ENCODE measurements at places on chromosomes 11 and 22. TPM values are rescaled to one million over a fixed set of nuclear protein-coding genes. Genes with fewer than 3 reads are reported as not detected.

- DNase-seq = no peak
Measured at GRCh38 chr11:86620891-86621521, 51.4 kb downstream of the ME3 start.

The NLRP6 gene
- total RNA-seq = 0.14 TPM

The FGF3 gene
- total RNA-seq = not detected

DNA sequence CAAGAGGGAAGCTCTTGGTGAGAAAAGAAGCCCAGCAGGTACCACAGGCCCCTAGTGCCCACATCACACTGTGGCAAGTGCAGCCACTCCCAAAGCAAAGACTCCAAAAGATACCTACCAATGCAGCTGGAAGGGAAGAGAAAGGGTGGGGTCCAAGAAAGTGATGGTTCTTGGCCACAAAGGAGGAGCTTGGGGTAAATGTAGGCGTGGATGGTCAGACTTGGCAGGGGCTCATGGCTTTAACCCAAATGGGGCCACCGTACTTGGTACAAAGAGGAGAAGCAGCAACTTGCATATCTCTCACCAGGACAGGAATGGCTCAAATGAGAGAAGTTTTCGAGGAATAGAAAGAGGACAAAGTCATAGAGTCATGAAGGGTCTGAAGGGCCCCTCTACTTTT, 4.8 kb downstream of the MAP3K11 start:
- DNase-seq = no peak

DNA sequence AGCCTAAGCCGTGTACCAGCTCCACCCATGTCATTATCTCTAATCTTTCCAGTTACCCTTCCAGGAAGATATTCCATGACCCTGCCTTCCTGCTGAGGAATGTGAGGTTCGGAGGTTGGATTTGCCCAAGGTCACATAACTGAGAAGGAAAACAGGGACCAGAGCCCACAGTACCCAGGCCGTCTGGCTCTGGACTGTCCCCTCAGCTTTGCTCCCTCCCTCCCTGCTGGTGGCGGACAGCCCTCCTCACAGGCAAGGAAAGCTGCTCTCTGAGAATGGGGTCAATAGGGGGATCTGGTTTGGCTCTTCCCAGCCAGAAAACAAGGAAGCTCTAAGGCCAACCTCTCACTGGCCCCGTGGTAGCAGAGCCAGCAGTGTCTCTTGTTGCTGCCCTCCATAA, 63.3 kb downstream of the SYN3 start:
- no peak for DNase-seq

GRCh38 chr11:34425867-34426266, 12.9 kb upstream of the CAT start:
- no peak for DNase-seq

DNA sequence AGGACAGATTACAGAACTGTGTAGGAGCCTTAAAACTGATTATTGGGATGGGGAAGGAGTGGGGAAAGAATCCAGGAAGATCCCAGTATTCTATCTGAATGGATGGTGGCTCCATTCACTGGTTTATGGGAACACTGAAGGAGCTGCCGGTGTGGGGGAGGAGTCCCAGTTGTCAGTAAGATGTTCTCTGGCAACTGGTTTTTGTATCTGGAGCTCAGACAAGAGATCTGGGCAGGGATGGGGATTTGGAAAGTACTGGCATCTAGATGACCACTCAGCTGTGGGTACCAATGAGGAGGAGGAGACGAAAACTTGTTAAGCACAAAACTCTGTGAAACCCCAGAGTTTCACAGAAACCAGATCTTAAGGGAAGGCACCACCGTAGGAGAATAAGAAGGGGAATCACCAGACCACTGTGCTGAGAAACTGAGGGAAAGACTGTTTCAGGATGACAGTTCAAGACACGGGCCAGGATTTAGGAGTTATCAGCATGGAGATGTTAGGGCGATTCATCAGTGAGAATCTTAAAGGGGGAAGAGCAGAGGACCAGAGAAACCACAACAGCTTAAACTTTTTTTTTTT, 28.1 kb downstream of the LDLRAD3 start:
- no peak for DNase-seq

DNA sequence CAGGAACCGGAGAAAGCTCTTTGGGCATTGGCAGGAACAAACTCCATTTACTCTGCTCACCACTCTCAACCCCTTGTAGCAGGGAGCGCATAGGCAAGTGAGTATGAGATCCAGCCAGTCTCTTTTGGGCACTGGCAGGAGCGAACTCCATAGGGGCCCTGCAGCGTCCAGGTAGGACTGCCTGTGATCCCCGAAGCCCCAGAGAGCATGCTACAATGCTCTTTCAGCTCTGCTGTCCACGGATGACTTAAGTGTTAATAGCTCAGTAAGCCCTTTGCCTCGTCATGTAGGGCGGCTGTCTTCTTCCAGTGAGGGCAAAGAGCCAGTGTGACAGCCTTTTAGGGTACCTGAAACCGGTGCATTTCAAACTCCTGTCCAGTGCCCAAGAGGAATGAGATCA, 1525.6 kb upstream of the RAG2 start:
- DNase-seq = no peak

The ASCL2 gene
- total RNA-seq = 0.24 TPM

The C22orf31 gene
- total RNA-seq = not detected

GRCh38 chr11:64713016-64713707, 9.8 kb downstream of the NRXN2 start:
- DNase-seq = no peak

- DNase-seq = no peak
Measured at GRCh38 chr11:89235976-89236375, 58.3 kb downstream of the TYR start.

- DNase-seq = peak; percentile 72
Measured at GRCh38 chr22:46971099-46971763, 208.8 kb downstream of the TBC1D22A start.

GRCh38 chr11:64238076-64238475, 2.8 kb upstream of the FKBP2 start:
- no peak for DNase-seq

- no peak for DNase-seq
Measured at GRCh38 chr11:73151416-73151815, 9.3 kb upstream of the FCHSD2 start.

The KCNK4 gene
- not detected for total RNA-seq

The APOA5 gene
- not detected for total RNA-seq

DNA sequence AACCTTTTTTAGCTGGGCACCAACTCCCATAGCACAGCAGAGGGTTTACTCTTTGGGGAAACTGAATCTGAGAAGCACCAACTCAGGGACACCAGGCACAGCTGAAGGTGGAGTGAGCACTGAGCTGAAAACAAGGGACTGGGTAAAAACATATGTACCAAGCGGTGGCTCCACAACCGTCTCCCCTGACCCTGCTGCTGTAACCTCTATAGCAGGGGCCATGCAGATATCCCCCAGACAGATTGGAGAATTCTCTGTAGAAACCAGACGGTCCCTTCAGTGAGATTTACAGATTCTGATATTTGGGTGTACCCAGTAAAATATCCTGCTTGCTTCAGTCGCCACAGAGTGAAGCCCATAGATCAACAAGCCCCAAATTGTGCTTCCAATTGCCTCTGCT, 4.3 kb upstream of the SNX32 start:
- DNase-seq = no peak

The NXPE4 gene
- not detected for total RNA-seq

GRCh38 chr11:134126217-134126822, 57.4 kb downstream of the JAM3 start:
- DNase-seq = no peak

DNA sequence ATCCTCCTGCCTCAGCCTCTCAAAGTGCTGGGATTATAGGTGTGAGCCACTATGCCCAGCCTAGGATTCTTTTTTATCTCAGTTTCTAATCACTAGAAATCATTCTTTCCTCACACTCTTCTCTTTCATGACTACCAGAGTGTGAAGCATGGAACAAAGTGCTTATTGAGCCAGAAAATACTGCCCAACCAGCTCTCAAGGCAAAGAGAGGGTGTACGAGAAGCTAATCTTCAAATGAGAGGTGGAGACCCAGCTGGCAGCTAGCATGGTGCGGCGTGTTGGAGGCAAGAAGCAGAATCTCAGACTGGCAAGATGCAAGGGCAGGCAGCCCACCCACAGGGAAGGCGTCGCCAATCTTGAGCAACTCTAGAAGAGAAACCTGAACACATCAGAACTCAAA, 41.1 kb upstream of the ME3 start:
- DNase-seq = no peak

DNA sequence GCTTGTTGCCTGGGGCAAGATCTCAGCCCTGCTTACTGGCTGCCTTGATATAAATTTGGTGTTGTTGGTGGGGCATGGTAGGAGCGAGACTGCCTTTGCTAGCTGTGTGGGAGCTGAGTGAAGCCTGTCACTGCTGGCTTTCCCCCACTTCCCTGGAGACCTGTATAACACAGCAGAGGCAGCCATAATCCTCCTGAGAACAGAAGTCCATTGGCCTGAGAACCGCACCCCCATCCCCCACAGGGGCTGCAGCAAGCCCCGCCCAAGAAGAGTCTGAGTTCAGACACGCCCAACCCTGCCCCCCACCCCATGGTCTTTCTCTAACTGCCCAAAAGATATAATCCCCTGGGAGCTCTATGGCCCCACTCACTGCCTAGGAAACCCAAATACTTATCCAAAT, 39.2 kb upstream of the ARHGAP42 start:
- DNase-seq = no peak

- no peak for DNase-seq
Measured at GRCh38 chr11:113265362-113265761, 49.0 kb upstream of the TTC12 start.

The FXYD2 gene
- total RNA-seq = 2.7 TPM

The RAB6A gene
- 97.1 TPM for total RNA-seq

The C11orf16 gene
- not detected for total RNA-seq

GRCh38 chr11:778976-779954, 2.0 kb upstream of the GATD1 start:
- peak; percentile 45 for DNase-seq

The HORMAD2 gene
- not detected for total RNA-seq

- no peak for DNase-seq
Measured at GRCh38 chr11:12693479-12694182, 19.4 kb downstream of the TEAD1 start.

- DNase-seq = peak; percentile 74
Measured at GRCh38 chr11:57248780-57249383, 11.8 kb upstream of the APLNR start.

GRCh38 chr11:32432565-32432964, 2.8 kb downstream of the WT1 start:
- DNase-seq = no peak

DNA sequence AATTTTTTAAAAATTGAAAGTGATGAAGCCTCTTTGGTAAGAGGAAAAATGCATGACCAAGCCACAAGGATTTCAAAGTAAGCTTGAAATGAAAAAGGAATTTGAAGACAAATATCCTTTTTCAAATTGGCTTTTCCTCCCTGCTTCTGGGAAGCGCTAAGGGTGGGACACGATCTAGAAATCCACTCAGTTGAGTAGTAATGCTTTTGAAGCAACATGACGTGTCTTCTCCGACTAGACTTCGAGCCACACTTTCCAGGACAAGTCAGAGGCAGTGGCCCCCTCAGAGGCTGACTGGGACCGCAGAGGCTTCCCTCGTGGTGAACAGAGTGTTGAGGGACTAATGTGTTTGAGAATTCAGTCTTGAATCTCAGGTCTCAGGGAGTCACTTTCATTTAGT, 39.8 kb downstream of the KREMEN1 start:
- no peak for DNase-seq

The CNIH2 gene
- not detected for total RNA-seq

GRCh38 chr11:61315260-61315659, 17.6 kb downstream of the DDB1 start:
- no peak for DNase-seq

DNA sequence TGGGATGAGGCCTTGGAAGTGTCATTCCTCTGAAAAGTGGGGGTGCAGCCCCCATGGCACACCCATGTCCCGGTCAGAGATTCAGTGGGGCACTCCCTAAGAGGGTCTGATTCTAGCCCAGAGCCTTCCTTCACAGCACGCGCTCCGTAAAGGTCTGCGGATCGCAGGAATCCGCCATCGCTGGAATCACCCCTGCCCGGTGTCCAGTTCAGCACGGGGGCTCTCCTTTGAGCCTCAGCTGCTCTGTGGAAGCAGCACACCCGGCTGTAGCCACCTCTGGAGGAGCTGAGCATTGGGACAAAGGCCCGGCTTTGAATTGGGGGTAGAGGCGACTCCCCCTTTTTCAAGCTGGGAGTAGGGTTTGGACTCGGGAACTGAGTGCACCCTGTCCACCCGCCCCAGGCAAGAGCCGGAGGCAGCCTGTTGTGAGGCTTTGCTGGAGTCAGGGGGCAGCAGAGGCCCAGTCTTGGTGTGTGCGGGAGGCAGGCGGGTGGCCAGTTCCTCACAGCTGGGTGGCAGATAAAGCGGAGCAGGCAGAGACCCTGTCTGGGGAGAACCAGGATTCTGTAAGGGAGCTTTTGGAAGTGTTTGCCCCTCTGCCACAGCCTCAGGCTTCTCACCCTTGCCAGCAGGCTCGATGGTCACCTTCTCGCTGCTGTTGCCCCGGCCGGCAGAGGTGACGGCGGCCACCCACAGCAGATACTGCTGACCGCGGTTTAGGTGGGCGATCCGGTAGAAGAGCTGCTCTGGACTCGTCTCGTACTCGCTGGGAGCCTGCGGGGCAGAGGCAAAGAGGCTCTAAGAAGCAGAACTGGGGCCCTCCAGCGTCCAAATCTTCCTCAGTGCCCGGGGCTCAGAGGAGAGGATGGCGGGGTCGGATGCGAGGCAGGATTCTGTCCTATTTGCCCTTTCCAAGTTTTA, 115.9 kb downstream of the CEP164 start:
- DNase-seq = no peak

DNA sequence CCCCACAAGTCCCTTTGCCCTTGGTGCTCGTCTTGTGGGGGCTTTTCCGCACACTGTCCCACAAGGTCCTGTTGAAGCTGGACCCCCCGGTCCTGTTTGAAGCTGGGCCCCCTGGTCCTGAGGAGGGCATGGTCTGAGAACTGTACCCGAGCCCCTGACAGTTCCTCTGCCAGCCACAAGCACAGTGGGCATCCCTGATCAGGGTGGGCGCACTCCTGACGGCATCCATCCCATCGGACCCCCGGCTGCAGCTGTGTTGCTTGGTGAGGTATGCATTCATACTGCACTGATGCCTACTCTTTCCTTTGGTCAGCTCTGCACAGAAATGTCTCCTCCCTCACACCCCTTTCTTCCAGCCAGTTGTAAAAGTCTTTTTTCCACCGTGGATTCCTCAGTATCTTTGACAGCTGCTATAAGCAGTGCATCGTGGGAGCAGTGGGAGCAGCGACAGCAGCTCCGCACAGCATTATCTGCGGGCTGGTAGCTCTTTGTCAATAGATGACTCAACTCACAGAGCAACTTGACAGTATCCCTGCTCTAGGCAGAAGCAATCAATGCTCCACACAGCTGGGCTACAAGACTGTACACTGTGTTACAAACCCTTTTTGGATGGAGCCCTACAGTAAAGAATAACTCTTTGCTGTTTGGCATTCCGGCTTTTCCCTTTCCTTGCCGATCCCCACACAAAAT, 1030.8 kb upstream of the CCDC90B start:
- DNase-seq = no peak

DNA sequence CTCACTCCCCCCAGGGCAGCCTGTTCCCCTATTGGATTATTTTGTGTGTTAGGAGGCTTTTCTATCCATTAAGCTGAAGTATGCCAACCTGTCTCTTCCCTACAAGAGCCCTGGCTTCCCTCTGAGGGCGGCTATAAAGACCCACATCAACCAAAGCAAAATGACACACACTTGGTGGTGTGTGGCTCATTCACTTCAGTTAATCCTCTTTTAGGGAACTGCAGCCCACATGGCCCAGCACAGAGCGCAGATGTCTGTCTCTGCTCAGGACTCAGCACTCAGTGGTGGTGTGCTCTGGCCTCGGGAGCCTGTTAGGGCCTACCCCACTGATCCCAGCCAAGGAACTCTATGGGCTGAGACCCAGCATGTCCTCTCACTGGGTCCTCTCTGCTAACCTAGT, 32.2 kb upstream of the LRRC10B start:
- DNase-seq = no peak

The RFPL1 gene
- total RNA-seq = not detected

The TPBGL gene
- 0.16 TPM for total RNA-seq

Measured in Right ventricle myocardium inferior (tissue), 1 donor.